ENCODE measurements at places on chromosomes 11 and 22.

GRCh38 chr11:112776834-112777233, 184.4 kb upstream of the NCAM1 start:
- no peak for DNase-seq

DNA sequence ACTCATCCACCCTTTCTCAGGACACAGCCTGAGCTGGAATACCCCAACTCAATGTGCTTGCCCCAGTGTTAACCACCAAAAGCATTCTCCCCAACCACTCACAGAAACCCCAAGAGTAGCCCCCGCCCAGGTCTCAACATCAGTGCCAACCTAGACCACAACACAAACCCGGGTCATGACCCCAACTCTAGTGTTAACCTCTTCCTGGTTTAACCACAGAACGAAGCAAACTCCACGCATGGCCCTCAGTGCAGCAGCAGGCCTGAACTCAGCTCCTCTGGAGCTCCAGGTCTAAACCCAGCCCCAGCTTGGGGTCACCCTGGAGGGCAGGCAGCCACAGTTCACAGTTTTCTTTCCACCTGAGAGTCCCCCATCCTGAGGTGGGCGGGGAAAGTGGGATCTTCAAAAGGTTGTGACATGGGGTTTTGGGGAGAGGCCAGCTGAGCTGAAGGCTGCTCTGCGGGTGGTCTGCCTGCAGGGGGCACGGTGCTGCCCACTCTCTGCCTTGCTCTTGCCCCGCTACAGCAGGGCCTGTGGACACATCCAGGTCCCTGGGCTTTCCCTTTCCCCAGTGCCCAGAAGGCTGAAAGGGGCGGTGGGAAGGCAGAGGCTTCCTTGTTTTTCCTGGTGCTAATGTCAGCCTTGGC, 37.9 kb downstream of the NECTIN1 start:
- DNase-seq: no peak

DNA sequence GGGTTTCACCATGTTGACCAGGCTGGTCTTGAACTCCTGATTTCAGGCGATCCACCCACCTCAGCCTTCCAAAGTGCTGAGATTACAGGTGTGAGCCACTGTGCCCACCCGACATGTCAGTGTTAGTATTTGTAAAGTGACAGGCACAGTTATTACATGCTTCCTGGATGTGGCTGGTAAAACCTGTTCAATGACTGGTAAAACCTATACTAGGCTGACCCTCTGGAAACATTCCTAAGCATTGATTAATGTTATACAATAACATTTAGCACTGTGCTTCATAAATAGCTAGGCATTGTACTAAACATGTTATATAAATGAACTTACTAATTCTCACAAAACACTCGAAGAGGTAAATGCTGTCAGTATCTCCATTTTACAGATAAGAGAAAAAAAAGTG, 20.9 kb upstream of the JHY start:
- DNase-seq: no peak

GRCh38 chr11:111836721-111837120, 34.7 kb downstream of the ALG9 start:
- DNase-seq: no peak

GRCh38 chr11:126478466-126478865, 123.0 kb downstream of the ST3GAL4 start:
- no peak for DNase-seq

GRCh38 chr22:50702821-50703725, 30.4 kb downstream of the SHANK3 start:
- DNase-seq: no peak

DNA sequence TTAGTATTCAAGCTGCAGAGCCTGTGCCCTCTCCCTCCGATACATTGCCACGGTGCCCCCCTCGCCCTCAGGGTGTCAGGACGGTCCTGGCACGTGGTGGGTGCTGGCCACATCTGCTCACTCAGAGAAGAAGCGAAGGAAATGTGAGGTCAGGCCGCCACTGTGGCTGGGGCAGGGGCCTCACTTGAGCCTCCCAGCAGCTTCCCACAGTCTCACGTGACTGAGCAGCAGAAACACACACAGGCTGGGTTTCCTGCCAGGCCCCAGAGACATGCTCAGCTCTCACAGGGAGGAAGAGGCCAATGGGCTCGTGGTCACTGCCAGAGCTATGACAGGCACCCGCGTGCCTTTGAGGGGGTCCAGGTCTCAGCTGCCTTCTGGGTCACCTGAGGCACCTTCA, 37.9 kb upstream of the PRR5 start:
- DNase-seq: peak; percentile 41

DNA sequence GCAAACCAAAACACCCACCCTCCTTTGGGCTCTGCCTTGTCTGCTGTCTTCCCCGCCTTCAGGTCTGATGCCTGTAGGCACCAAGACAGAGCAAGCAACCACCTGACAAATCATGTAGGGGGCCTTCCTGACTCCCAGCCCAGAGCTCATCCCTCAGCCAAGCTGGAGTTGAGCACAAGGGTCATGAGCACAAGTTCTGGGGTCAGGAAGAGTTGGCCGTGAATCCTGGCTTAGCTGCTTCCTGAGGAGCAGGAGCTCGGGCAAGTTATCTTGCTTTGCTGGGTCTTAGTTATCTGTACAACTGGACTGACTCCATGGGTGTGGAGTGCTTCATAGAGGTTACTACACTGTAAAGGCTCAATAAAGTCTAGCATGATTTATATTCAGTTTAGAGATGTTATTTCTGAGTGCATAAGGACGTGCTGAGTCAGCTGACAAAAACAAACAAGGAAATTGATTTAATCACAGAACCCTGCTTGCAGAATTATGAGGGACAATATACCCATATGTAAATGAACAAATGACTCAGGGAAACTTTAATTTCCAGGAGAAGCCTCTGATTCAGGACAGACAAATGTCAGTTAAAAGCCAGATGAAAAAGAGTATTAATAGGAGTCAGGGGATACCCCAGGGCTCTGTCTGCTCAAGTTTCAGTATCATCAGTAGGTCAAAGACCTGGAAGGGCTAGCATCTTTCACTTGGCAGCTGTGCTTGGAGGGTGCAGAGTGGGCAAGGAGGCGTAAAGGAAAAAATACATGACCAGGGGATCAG, 15.0 kb upstream of the APOA1 start:
- DNase-seq: no peak

- peak; percentile 92 for DNase-seq
Measured at GRCh38 chr11:56172256-56172830, 4.1 kb upstream of the OR5J2 start.

GRCh38 chr11:128502726-128503125, 84.6 kb downstream of the ETS1 start:
- peak; percentile 93 for DNase-seq

GRCh38 chr22:48940266-48941032, 887.2 kb downstream of the BRD1 start:
- no peak for DNase-seq

DNA sequence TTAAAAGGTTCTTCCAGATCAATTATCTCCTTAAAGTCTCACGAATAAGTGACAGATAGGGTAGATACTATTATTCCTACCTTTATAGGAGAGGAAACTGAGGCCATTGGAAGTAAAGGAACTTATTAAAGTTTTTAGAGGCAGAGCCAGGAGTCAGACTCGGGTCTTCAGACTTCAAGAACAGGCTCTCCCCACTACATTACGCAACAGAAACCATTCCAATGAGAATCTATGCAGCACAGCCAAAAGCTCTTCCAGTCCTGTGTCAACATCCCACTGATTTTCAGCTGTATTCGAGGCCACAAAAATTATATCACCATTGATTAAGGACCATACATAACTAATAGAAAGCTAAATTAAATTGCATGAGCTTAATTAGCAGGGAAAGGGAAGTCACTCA, 77.4 kb downstream of the RELT start:
- DNase-seq: no peak

- DNase-seq: no peak
Measured at GRCh38 chr11:45176996-45177395, 30.6 kb downstream of the PRDM11 start.

DNA sequence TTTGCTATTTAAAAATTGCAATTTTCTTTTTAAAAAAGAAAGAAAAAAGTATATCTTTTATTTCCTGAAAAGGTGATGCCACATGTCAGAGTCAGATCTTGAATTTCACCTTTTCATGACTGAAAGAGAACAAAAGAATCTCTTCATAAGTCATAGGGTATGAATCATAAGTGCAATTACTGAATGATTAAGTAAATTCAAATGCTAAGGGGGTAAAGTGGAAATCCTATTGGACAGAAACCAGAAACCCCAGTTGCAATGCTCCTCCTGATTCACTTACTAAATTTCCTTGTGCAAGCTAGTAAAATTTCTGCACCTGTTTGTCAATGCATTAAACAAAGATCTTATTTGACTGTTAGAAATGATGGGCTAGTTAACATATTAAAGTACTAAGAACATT, 8.2 kb upstream of the PRRG4 start:
- peak; percentile 54 for DNase-seq

DNA sequence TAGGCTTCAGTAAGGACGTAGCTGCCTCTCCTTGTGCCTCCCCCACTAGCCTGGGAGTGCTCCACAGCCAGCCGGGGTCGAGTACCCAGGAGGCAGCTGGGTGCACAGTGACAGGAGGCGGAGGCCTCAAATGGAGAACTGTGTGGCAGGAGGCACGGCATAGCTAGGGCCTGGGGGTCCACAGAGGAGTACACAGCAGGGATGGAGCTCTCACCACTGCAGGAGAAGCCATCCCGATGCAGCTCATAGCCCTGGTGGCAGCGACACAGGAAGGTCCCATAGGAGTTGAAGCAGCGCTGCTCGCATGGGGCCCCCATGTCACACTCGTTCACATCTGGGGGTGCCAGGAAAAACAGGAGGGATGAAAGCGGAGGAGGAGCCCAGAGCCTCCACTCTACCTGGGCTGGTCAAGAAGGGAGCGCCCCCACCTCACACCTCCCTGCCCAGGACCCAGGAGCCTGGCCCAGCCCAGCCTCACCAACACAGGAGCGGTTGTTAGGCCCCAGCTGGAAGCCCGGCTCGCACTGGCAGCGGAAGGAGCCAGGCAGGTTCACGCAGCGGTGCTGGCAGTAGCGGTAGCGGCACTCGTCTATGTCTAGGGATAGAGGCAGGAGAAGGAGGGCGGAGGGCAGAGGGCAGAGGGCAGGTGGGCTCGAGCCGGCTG, 2.8 kb downstream of the EFEMP2 start:
- DNase-seq: no peak

DNA sequence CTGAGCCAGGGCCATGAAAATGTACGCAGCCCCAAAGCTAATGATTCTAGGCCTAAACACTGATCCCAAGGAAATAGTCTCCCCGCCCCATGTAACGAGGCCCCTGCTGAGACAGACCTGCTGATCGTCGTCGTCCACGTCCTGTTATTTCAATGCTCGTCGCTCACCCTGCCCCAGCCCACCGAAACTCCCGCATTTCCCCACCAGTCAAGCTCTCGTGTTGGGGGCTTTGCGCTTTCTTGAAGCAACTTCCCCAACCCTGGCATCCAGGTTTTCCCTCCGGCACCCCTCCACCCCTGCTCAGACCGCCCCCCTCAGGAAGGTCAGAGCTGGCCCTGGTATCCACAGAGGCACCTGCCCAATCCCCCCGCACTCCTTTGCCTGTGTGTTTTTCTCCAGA, 58.8 kb upstream of the LINC01488 start:
- DNase-seq: no peak

DNA sequence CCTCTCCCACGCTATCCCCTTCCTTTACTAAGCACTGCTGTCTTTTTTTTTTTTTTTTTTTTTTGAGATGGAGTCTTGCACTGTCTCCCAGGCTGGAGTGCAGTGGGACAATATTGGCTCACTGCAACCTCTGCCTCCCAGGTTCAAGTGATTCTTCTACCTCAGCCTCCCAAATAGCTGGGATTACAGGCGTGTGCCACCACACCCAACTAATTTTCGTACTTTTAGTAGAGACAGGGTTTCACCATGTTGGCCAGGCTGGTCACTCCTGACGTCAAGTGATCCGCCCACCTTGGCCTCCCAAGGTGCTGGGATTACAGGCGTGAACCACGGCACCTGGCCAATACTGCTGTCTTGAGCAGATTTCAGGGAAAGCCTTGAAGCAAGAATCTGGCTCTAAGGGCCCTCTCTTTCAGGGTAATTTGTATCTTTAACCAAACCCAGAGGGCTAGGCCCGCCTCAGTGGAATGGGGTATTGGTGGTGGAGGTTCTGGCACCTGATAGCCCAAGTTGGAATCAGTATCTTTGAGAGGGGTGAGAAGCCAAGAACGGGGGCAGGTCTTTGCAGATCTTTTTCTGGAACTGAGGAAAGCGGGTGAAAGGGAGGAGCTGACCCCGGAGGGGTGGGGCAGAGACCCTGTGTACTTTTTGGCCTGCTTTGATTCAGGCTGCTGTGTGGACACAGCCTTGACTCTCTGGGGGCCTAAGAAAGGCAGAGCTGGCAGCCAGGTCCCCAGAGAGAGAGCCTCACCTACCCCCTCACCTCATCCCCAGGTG, 37.0 kb downstream of the TRIOBP start:
- no peak for DNase-seq

DNA sequence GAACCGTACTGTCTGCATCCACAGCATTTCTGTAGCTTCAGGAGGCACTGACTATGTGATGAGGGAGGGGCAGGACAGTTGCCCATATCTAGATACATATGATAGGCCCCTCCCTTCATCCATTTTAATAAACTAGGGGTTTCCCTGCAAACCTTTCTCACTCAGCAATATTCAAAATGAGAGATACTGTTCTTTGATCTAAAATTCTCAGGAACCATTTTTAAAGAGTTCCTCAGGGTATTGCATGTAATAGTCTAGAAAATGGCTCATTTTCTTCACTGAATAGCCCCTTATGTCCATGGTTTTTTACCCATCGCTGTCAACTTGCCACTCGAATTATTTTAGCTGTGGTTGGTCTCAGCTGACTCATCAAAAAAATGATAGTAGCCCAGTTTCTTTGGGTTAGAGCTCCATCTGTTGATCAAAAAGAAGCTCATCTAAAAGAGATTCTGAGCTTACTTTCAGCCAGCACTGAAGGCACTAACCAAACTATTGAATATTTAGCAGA, 37.0 kb upstream of the DNAJB7 start:
- peak; percentile 83 for DNase-seq

- DNase-seq: no peak
Measured at GRCh38 chr11:46895821-46896220, 22.5 kb downstream of the LRP4 start.

DNA sequence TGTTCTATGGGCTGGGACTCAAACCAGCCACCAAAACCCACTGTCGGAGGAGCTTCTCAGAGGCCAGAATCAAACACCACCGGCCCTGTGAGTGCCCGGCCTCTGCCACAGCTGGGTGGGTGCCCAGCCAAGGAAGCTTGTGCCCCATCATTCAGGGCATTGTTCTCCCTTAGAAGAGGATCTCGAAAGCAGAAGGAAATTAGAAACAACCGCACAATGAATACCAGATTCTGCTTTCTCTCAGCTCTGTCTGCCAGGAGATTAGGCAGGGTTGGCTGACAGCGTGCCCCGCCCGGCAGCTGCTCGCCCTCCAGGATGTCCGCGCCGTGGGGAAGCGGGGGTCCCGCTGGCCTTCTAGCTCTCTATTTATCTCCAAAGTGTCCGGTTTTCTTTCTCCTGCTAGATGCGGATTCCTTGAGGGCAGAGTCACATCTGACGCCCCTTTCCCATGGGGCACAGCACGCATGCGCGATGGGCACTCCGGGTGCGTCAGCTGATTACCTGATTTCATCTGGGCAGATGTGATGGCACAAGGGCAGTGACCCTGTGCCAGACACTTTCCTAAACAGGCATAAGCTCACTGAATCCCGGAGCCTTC, 25.5 kb downstream of the SCGB1A1 start:
- DNase-seq: no peak

Measured in SK-MEL-5 (cell line).